Thymus (tissue), 14 donors: ENCODE measurements at places on chromosomes 1 and 21. TPM values are rescaled to one million over a fixed set of nuclear protein-coding genes. Genes with fewer than 3 reads are reported as not detected.

The SRGAP2B gene
- total RNA-seq = 10.3 TPM

GRCh38 chr1:72271555-72272085, 10.7 kb downstream of the NEGR1 start:
- DNase-seq = no peak
- H3K36me3 ChIP-seq = no peaks in the 10 kb centered on the region
- H3K27me3 ChIP-seq = no peaks in the 10 kb centered on the region
- no peak overlapping the region for H3K27ac ChIP-seq
- H3K4me3 ChIP-seq = no peak overlapping the region
- no peaks in the 10 kb centered on the region for H3K4me1 ChIP-seq

DNA sequence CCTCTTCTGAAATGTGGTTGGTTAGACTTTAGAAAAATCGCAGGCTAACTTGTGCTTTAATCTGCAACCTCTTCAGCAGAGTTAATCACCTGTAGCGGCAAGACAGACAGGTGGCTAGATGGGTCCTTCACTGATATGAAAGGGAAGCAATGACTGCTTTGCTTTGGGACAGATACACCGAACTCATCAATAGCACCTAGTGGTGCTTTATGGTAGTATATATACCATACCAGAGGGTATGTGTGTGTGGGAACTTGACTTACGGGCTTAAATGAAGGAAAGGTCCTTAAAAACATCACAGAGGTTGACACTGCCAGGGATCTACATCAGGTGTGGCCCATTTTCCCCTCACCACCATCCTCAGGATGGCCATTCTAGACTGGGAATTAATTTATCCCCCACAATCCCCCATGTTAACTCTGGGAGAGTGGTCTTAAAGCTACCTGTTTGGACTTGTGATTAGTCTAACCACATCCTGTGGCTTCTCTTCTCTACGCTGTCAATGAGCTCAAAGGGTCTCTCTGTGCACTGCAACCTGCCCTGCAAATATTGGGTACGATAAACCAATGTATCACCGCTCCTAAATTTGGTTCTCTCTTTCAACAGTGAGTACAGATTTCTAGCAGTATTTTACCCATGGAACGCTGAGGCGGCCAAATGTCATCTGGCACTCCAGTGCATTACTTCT, 162.7 kb downstream of the SIPA1L2 start:
- no peak overlapping the region for H3K27ac ChIP-seq
- no peaks in the 10 kb centered on the region for H3K4me1 ChIP-seq
- peak; percentile 13 for DNase-seq

DNA sequence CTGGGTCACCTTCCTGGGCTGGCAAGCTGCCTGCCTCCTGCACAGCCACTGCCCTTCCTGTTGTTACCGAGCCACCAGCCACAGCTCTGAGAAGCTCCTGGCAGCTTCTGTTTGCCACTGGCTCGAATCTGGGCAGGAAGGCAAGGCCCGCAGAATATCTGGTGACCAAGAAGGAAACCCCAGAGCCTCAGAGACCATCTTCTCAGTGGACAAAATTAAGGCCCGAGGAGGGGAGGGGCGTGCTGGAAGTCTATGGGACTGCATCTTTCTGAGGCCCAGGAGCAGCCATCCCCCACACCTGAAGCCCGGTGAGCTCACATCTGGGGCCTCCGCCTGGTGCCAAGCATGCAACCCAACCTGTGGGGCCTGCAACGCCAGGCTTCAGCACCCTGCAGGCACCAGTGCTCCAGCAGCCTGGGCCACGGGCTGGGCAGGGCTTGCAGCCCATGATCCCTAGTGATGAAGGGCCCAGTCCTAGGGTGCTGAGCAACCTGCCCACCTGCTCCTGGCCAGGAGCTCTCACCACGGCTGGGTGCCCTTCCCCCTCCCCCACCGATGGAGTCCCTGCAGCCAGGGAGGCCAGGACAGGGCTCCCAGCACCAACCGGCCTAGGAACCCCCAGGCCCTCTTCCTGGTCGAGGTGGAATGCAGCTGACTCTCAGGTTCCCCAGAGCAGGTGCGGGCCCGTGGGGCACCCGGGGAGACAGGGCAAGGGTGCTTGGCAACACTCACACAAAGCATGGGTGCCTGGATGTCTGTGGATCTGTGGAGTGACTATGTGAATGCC, 879 bp downstream of the CPTP start:
- peak overlapping the region; percentile 76 for H3K27ac ChIP-seq
- no peak for DNase-seq
- H3K36me3 ChIP-seq = peaks cover 21% of the 10 kb centered on the region
- H3K4me3 ChIP-seq = peak overlapping the region; percentile 95
- peaks cover 26% of the 10 kb centered on the region for H3K4me1 ChIP-seq

The KCNK2 gene
- 0.57 TPM for total RNA-seq

- peaks cover 4% of the 10 kb centered on the region for H3K4me1 ChIP-seq
- no peaks in the 10 kb centered on the region for H3K36me3 ChIP-seq
- H3K27ac ChIP-seq = no peak overlapping the region
- no peaks in the 10 kb centered on the region for H3K27me3 ChIP-seq
Observed at GRCh38 chr1:200364831-200365230, 45.0 kb downstream of the ZNF281 start.

The LCE1B gene
- total RNA-seq = not detected

DNA sequence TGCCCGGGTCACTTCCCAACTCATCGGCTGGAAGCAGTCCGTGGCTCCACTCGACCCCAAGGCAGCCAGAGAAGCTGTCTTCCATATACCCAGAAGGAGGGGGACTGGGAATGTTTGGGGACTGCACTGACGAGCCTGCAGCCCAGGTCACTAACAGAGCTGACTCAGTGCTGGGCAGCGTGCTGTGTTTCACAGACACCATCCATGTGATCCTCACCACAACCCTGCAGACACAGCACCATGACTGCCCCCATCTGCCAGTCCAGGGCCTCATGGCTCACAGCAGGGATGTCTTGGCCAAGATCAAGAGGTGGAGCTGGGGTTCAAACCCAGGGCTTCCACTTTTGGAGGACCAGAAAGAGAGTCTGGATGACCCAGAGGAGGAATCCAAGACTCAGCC, 67.9 kb downstream of the KLHDC7A start:
- no peak overlapping the region for H3K4me3 ChIP-seq
- peaks cover 3% of the 10 kb centered on the region for H3K27me3 ChIP-seq
- DNase-seq = no peak
- H3K4me1 ChIP-seq = no peaks in the 10 kb centered on the region
- H3K27ac ChIP-seq = no peak overlapping the region
- no peaks in the 10 kb centered on the region for H3K36me3 ChIP-seq

DNA sequence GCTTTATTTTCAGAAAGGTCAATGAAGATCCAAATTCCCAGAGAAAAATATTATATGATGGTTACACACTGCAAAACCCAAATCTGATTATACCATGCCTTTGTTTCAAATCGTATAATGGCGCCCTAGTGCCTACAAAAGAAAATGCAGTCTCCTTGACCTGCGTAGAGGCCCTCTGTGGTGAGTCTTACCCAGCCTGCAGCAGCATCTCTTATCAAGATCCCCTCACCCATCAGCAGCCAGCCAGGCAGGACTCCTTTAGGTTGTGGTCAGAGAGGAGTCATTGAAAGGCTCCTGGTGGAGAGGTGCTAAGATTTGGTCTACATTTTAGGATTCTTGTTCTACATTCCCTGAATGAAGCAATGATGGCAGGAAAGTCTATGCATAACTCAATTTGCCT, 23.7 kb upstream of the DAB1 start:
- no peaks in the 10 kb centered on the region for H3K36me3 ChIP-seq
- no peaks in the 10 kb centered on the region for H3K27me3 ChIP-seq
- DNase-seq = no peak
- H3K4me3 ChIP-seq = no peak overlapping the region
- H3K4me1 ChIP-seq = no peaks in the 10 kb centered on the region

DNA sequence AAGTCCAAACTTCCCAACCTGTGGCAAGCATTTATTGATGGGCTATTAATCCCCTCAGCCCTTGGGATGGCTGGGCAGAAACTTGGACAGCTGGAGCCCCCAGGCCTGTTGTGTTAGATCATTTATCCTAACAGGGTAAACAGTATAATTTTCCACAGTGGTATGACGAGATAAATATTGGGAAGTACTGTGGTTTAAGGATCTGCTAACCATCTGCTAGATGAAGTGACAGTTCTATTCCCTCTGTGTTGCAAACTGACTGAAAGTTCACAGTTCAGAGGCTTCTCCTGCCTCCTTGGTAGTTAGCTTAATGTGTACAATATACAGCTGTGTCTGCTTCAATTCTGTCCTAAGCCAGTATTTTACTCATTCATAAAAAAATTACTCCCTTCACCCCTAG, 127.5 kb upstream of the CHODL start:
- H3K4me1 ChIP-seq = no peaks in the 10 kb centered on the region
- H3K4me3 ChIP-seq = no peak overlapping the region
- no peak for DNase-seq

- no peak for DNase-seq
- H3K27ac ChIP-seq = peak overlapping the region; percentile 42
- no peak overlapping the region for H3K4me3 ChIP-seq
- H3K36me3 ChIP-seq = peaks cover 38% of the 10 kb centered on the region
- no peaks in the 10 kb centered on the region for H3K4me1 ChIP-seq
Observed at GRCh38 chr1:10108134-10108663, 75.4 kb downstream of the UBE4B start.

DNA sequence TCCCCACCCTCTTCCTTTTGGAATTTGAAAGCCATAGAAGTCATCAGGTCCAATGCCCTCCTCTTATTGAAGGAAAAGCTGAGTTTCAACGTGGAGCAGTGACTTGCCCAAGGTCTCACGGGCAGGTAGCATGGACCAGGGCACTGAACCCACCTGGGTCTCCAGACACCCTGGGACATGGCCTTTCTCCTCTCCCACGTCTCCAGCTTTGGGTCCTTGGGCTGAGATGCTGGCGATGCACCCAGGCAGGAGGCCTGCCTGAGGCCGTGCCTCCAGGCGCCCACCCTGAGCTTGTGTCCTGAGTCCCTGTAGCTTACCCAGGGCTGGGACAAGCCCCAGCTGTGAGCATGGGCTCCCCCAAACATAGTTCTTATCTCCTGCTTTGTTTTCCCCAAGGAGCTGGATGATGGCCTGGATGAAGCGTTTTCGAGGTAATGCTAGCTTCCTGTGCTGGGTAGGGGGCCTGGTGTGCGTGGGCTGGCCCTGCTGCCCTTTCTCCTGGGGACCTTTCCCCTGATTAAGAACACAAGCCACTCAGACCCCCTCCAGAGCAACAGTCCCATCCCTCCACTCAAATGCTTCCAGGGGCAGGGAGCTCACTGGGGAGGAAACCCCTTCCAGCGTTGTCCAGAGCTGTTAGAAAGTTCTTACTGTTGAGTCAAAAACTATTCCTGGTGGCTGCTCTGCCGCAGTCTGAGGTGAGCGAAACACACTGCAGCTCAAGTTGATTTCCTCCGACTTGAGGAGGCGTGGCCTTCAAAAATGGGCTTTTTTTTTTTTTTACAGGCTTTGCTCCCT, 21.6 kb downstream of the LDLRAP1 start:
- no peaks in the 10 kb centered on the region for H3K36me3 ChIP-seq
- H3K27ac ChIP-seq = peak overlapping the region; percentile 83
- H3K27me3 ChIP-seq = peaks cover 2% of the 10 kb centered on the region

- no peak overlapping the region for H3K27ac ChIP-seq
- no peak for DNase-seq
- H3K36me3 ChIP-seq = no peaks in the 10 kb centered on the region
- no peak overlapping the region for H3K4me3 ChIP-seq
Observed at GRCh38 chr1:57129865-57130264, 164.1 kb upstream of the C8B start.

The IL23R gene
- 0.57 TPM for total RNA-seq

The AJAP1 gene
- total RNA-seq = 0.09 TPM
